CD4-positive, alpha-beta T cell treated with Interleukin-17A for 1 hour (primary cell): ENCODE measurements at places on chromosomes 4 and X.

GRCh38 chr4:7767966-7768365 lies 171.7 kb downstream of the AFAP1 start:
- DNase-seq, result no peak

GRCh38 chr4:179465131-179465797 lies 2023.0 kb upstream of the AGA start:
- DNase-seq, result no peak

- DNase-seq, result no peak
Measured at GRCh38 chrX:47229427-47229826, 3.4 kb upstream of the USP11 start.

GRCh38 chr4:185597532-185598188 lies 62.4 kb upstream of the PDLIM3 start:
- peak; percentile 69 for DNase-seq

GRCh38 chr4:123817025-123817688 lies 420.6 kb downstream of the SPRY1 start:
- no peak for DNase-seq

DNA sequence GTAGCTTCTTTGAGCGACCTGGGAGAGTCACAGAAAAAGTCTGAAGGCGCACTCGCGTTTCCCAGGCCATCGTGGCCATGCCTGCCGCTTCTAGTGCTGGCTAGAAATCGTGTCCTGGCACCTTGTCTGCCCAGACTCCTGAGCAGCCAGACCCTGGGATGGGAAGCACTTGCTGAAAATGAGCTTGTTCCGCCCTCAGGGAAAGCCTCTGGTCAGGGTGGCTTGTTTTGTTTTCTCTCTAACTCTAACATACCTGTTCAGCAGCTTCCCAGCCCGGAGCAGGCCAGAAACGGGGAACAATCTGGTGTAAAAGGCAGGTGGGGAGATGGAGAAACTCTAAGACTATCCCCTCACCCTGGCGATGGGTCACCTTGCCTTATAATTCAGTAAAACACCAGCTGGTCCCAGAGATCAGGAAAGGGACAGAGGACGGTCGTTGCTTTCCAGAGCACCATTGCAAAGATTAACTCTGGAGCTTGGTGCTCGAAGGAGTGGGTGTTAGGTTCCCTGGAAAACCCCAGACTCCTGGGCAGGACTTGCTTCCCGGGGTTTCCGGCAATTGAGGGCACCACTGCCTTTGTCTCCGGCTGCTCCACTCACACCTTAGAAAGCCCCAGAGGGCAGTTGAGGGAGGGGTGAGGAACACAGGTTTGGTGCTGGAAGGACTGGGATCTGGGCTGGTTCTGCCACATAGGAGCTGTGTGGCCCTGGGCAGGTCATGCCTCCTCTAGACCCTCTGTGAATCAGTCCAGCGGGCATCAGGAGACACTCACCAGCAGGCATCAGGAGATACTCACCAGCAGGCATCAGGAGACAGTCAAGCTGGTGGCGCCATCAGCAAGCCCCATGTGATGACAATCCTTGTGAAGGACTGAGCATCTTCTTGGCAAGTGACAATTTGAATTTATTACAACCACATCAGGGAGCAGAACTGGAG lies 4.5 kb upstream of the SH3TC1 start:
- no peak for DNase-seq

DNA sequence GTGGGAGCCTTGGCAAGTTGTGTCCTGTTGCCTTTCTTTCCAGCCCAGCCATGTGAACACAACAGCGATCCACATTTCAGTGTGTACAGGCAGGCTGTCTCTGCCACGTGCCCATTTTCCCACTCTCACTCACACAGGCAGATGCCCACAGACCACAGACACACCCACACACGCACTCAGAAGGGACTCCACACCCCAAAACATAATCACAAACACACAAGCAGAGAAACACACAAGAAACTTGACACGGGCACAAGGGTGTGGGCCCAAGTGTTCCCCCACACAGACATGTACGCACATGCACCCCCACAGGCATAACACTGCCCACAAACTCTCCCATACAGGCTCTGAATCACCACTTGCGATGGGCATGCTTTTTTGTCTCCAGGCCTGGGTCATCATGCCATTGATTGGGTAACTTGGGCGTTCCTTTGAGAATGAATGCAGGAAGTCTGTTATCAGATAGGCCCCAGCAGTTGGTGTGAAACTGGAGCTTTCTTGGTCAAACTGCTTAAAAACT lies 84.3 kb downstream of the NBDY start:
- DNase-seq, result peak; percentile 67

GRCh38 chrX:47218920-47219815 lies 687 bp downstream of the CDK16 start:
- peak; percentile 63 for DNase-seq

GRCh38 chr4:139331185-139331584 lies 28.9 kb upstream of the NDUFC1 start:
- DNase-seq, result no peak

- DNase-seq, result no peak
Measured at GRCh38 chr4:13920901-13921300, 293.4 kb upstream of the BOD1L1 start.

DNA sequence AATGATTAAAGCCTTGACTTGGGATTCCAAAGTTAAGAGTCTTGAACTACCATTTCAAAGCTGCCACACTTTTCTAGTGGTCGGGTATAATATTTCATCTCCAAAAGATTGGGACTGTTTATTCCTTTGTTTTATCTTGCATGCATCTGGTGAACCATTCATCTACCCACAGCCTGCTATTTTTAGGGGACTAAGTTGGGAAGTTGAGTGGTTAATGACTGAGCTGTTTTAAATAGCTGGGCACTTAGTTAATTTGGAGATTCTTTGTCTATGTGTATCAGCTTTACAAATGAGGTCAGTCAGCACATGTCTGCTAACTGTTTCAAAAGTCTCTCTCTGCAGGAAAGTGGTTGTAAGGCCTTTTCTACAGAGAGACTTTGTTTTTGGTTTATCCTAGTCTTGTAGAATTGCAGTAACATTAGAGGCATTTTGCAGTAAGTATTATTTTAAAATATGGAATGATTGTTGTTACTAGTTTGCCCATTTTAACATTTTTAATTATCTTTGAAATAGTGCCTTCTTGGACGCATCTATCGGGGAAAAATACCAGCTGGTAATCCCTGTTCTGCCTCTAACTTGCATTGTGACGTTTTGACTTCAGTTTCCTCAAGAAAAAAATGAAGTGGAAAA lies 8.2 kb downstream of the BMP2K start:
- DNase-seq, result no peak

DNA sequence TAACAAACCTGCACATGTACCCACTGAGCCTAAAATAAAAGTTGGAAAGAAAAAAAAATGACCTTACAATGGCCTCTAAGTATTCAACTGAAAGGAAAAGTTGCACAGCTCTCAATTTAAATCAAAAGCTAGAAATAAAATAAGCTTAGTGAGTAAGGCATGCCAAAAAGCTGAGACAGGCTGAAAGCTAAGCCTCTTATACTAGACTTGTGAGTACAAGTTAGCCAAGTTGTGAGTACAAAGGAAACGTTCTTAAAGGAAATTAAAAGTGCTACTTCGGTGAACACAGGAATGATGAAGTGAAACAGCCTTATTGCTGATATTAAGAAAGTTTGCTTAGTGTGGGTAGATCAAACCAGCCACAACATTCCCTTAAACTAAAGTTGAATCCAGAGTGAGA lies 707.9 kb upstream of the PITX2 start:
- DNase-seq, result no peak

- no peak for DNase-seq
Measured at GRCh38 chr4:23166407-23166806, 473.7 kb downstream of the GBA3 start.

DNA sequence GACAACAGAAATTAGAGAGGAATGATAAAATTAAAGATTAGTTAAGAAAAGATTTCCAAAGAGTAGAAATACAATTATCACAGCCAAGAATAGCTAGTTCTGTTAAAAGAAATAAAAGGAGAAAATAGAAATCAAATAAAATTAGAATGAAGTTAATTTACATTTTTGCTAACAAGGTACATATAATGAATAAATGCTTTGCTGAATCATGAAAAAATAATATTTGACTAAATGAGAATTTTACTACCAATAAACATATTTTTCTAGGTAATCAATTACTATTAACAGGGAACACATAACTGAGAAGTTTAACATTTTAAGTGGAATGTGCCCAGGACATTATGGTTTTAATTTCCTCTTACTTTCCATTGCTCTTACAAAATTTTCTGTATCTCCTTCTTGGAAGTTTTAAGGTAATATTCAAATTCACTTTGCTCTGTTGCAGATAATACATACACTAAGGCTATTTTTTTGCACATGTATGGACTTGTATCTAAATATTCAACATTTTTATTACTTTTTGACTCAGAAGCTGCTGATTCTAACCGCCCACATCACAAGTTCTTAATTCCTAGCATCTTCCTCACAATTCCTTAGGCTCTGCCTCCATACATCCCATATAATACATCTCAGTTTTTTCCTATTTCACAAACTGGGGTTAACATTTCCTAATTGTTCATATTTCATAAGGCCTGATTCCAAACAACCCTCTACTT lies 870.7 kb upstream of the INTU start:
- DNase-seq, result no peak

- DNase-seq, result no peak
Measured at GRCh38 chrX:36414056-36414455, 494.5 kb downstream of the CFAP47 start.

DNA sequence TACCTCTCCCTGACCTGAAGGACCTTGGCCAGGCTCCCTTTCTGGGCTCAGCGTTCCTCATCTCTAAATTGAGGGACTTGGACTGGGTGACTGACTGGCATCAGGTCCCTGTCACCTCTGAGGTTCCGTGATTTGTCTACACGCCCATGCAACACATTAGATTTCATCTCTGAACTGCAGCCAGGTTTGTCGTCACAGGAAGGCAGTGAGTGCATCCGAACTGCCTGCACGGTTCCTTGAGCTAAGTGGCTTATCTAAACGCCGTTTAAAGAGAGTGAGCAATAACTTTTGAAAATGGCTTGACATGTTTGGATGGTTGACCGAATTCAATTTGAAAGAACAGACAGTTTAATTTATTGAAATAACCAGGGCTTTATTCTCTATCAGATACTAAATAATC lies 70.1 kb downstream of the PCYT1B start:
- DNase-seq, result no peak

DNA sequence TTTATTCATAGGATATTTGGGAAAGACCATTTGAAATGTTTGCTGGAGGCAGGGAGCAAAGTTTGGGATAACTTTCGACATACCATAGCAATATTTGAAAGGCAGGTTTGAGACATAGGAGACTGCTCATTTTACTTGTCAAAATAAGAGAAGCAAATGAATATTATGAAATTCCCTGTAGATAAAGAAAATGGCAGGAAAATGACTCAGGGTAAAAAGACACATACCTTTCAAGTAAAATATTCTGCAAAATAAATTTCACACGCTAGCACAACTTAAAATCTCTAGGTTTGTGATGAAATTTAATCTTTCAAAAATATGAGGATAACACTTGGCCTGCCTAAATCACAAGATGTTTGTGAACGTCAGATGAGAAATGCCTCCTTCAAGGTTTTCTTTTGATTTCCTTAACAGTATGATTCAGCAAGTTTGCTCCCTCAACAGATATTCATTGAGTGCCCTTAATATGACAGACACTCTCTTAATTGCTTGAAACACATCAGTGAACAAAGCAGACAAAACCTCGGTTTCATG lies 6.6 kb downstream of the TMEM156 start:
- DNase-seq, result no peak

- no peak for DNase-seq
Measured at GRCh38 chr4:125444166-125444565, 129.4 kb downstream of the FAT4 start.

DNA sequence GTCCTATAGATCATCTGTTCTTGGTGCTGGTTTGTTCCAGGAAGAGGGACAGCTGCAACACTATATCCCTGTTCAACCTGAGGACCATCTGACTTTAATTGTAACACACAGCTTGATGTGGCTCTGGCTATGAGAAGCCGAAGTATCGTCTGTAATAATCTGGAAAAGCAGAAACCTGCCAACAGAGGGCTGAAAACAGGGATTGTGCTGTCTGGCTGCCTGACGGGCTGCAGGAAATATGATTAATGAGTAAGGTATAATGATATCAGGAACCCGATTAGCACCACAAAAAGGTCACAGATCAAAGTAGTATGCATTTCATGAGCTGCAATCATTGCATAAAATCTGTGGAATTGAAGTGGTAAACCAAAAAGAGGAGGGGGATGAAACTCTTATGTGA lies 170.4 kb upstream of the MAB21L2 start:
- DNase-seq, result no peak

- no peak for DNase-seq
Measured at GRCh38 chr4:85780664-85781063, 305.7 kb downstream of the ARHGAP24 start.

- DNase-seq, result no peak
Measured at GRCh38 chrX:112751076-112751475, 71.3 kb upstream of the LHFPL1 start.

DNA sequence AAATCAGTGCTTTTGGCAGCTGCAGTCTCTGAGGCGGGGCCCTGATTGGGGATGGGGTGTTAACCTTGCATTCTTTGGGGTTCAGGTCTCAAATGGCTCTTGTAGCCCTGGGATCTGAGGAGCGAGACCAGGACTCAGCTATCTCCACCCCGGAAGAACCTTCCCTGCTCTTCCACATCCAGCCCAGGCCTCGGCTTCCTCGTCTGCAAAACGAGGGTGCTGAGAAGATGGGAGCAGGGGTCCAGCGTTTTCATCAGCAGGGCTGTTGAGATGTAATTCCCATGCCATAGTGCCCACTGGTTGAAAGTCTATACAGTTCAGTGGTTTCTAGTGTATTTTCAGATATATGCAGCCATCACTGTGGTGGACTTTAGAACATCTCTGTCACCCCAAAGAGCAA lies 34.6 kb upstream of the WFS1 start:
- DNase-seq, result no peak

GRCh38 chr4:173505924-173506518 lies 24.0 kb downstream of the HAND2 start:
- DNase-seq, result peak; percentile 40

DNA sequence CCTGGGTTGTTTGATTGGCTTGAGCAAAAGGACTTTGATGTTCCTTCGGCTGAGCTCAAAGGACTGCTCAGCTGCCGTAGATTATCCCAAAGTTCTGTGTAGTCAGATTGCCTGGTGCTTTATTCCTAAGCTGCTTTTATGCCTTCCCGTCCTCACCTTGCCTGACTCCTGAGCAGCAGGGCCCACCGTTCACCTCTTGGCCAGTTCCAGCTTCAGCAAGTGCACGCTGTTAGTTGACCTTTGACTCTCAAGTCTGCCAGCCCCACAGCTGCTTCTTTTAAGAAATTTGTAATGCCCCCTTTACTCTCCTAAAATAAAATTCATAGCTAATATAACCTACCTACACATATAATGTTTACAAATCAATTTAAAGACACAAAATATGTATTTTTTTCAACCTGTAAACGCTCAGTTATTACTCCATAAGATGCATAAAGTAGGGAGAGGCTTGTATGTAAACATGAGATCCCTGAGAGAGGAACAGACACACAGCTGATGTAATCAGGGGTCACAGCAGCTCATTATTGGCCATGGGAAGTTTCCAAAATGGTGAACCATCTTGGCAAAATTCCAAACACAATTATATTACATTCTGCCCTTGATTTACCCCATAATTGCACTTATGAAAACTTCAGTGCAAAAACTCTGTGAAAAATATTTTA lies 28.6 kb downstream of the UCHL1 start:
- DNase-seq, result no peak
